Fibroblast of skin of back (primary cell): ENCODE measurements at places on chromosomes 5 and 9.

- no peak for DNase-seq
These were observed 85.2 kb downstream of the SPRY4 start for GRCh38 chr5:142239394-142240159.

GRCh38 chr9:6640268-6641051 is 5.1 kb downstream of the GLDC start:
- DNase-seq = no peak

DNA sequence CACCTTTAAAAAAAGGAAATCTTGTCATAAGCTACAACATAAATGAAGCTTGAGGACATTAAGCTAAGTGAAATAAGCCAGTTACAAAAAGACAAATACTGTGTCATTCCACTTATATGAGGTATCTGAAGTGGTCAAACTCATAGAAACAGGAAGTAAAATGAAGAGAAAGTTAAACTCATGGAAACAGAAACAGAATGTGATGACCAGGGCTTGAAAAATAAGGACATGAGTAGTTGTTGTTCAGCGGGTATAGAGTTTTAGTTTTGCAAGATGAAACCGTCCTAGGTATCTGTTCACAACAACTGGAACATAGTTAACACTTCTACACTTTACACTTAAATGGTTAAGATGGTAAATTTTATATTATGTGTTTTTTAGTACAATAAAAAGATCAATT is 47.8 kb upstream of the SLC1A3 start:
- DNase-seq = no peak

DNA sequence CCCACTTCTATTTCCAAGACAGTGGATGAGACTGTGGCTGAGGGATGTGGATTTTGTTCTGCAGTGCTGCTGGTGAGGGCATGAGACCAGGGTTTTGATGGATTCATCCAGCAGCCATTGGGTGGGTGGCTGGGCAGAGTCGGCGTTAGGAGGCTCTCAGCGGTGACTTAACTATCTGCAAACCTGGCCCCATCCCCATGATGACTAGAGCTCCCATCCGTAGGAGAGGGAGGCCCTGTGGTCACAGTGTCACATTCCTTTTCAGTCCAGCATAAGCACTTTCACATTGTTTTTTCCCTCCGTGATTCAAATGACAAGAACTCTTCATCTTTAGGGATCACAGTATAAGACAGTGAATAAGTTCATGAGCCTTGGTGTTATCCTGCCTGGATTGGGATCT is 60.4 kb upstream of the SPRY4 start:
- DNase-seq = peak; percentile 83

DNA sequence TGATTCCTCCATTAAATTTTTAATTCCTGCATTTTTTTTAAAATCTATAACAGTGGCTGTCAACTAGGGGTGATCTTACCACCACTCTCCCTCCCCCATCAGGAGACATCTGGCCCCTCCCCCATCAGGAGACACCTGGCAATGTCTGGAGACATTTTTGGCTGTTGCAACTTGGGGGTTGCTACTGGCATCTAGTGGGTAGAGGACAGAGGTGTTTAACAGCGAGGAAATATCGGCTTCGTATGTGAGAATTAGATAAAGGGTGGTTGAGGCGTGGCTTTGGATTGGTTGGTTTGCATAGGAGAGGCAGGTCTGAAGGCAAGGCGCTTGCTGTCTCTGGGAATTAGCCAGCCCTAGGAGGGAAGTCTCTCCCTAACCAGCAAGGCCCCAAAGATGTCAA is 10.5 kb downstream of the CDHR2 start:
- DNase-seq = no peak

DNA sequence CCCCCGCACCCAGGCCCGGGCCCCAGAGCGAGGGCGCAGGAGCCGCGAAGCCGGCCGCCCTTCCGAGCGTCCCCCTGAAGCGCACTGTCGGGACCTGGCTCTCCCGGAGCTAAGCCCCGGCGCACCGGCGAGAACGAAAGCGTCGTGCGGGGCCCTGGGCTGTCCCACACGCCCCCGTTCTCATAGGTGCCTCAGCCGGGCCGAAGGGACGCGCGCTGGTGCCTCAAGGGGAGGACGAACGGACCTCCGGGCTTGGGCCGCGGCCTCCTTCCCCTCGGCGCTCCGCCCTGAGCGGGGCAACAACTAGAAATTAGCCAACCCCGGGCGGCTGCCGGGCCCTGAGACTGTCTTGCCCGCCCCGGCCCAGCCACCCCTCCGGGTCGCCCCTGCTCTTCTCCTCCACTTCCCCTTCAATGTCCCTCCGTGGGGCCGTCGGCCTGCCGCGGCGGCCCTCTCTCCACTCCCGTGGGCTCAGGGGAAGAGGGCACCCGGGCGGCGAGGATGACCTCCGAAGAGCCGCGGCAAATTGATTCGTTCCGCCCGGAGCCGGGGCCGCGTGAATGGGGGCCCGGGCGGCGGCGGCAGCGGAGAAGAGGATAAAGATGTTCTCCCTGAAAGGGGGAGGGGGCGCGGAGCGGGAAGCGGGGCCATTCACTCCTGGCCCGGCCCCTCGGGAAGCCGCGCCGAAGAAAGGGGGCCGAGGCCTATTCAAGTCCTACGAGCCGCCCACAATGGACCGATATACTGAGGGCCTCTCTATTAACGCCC is 3.5 kb upstream of the PRDM12 start:
- no peak for DNase-seq

GRCh38 chr5:59430066-59430685 is 463.4 kb downstream of the PDE4D start:
- no peak for DNase-seq

DNA sequence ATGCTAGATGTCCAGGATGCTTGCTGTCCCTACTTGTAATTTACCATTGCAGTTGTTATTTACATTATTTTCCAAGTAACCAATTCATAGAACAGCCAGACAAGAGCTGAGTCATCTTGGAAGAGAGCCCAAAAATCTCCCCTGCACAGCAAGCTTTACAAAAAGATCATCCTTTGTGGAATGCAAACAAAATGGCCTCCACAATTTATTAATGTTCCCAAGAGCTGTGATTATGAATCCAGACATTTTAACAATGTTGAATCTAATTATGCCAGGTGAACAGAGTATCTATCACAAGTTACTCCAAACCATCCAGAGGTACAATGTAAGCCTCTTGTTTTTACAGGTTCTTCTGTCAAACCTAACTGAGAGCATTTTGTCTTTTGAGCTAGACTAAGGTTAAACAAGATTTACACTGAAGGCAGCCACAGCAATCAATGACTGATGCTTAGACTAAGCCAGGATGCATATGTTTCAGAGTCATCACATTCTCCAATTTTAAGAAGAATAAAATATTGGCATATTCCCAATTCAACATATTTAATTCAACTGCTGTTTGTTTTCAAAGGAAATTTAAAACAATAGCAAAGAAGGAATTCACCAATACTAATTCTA is 95.3 kb upstream of the SLC12A2 start:
- DNase-seq = peak; percentile 91

DNA sequence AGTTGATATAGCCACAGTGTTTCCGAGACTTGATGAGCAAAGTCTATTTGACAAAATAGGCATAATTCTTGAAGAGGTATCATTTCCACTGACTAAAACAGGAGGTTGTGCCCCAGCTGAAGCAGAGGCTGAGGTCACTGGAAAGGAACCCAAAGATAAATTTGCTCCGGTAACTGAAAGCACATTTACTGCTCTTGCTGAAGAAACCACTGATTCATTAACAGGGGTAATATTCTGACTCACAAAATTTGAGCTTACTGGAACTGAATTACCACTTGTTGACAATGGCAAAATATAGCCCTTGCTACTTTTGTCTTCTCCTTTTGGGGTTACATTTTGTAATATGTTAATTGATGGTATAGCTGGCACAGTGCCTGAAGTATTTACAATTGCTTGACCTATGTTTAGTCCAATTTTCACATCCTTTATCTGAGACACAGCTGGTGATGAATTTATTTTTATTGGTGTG is 30.2 kb downstream of the MLANA start:
- no peak for DNase-seq

GRCh38 chr9:137150617-137151457 is 11.9 kb downstream of the GRIN1 start:
- peak; percentile 34 for DNase-seq

DNA sequence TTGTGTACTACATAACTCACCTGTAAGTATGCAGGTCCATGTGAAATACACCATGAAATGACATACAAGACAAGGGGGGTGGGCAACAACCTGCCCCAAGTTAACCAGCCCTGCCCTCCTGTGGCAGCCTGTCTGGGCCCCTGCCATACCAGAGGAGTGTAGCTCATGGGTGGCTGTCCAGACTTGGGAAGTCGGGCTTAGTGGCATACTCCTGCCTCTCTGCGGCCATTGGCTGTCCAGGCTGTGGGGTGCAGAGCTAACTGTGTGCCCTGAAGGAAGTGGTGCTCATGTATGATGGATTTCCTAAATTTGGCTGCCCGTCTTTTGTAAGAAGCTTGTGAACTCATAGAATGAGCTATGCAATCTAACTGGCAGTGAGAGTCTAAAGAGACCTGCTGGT is 47.0 kb downstream of the GPR107 start:
- DNase-seq = no peak

- no peak for DNase-seq
These were observed 2223.1 kb upstream of the C9orf72 start for GRCh38 chr9:29796291-29796952.

DNA sequence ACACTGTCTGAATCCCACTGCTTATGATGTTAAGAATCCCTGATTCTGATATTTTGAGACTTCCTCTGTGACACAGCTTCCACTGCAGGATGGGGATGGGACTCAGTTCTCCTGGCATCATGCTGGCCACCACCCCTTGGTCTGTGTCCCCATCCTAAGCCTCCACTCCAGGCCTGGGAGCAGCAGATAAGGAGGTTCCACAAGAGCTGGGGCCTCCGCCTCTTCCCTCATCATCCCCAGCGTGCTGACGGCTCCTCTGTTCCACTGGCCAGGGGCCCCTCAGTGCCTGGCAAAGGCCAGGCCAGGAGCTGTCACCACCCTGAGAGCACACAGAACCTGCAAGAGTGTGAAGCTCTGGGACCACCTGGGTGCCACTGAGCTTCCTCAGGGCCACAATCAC is 40.6 kb downstream of the CAMK2A start:
- DNase-seq = no peak

DNA sequence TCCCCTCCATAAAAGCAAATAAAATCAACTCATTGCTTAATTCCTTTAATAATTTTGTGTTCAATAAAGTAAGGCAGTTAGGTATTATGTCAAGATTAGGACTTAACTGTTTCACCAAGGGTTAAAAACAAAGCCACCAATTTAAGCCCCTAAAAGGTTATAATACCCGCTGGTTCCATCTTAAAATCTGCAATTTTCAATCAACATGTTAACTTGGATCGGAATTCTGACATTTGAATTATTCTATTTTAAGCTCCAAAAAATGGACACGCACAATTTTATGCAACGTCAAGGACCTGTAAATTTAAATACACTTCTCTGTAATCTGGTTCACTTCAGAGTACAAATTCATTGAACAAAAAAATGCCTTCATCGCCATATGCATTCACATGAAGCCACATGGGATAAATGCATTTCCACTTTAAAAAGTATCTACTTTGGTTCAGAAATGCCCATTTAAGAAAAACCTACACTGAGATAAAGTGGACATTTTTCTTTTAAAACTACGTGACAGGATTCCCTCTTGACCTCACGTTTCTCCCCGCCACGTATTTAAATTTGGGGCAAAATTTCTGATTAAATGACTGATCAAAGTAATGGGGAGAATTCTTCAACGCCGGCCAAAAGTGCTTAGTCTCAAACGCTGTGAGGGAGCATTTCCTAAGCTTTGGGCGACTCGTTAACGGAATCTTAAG is 721 bp downstream of the GIN1 start:
- DNase-seq = peak; percentile 12

GRCh38 chr9:69996967-69997366 is 46.7 kb upstream of the MAMDC2 start:
- DNase-seq = no peak

DNA sequence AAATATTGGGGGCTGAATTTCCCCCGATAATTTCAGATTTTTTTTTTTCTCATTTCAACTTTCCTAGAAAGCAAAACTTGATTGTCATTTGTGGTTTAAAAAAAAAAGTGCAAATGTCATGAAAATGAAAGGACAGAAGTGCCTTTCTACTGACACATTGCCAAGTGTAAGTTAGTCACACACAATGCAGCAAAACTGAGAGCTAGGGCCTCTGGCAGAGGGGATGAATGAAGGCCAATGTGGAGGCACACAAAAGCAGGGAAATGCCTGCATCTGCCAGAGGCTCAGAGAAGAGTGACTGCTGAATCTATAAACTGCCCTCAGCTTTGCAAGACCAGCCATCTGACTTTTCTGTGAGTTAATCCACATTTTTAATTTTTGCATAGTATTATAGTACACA is 6.8 kb upstream of the IFNA5 start:
- DNase-seq = no peak
